ENCODE measurements at places on chromosomes 2 and 18. TPM values are rescaled to one million over a fixed set of nuclear protein-coding genes. Genes with fewer than 3 reads are reported as not detected.

- no peaks in the 10 kb centered on the region for H3K4me1 ChIP-seq
- DNase-seq = no peak
- no peak overlapping the region for H3K4me3 ChIP-seq
These were observed 21.4 kb upstream of the RHOB start for GRCh38 chr2:20425371-20425881.

DNA sequence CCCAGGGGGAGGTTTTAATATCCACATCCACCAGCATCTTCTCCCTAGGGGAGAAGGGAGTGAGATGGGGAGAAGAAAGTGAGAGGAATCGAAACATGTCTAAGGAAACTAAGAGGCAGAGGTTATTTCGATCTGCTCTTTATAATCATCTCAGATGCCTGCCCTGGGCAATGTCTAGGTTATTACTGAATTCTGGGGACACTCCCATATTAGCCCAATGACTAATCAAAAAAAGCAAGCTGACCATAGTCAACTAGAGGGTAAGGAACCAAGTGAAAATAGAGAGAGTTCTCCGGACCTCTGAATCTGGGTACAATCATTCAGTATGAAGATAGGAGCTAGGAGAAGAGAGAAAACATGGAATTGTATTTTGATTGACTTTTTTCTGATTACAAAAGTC, 56.7 kb upstream of the EML4 start:
- H3K4me3 ChIP-seq = no peak overlapping the region
- H3K27ac ChIP-seq = no peak overlapping the region
- no peaks in the 10 kb centered on the region for H3K4me1 ChIP-seq

- no peaks in the 10 kb centered on the region for H3K4me1 ChIP-seq
- H3K36me3 ChIP-seq = no peaks in the 10 kb centered on the region
- H3K4me3 ChIP-seq = no peak overlapping the region
These were observed 100.1 kb downstream of the THADA start for GRCh38 chr2:43495727-43496126.

The BUB1 gene
- total RNA-seq = 21.9 TPM

GRCh38 chr2:75614162-75614651, 32.4 kb upstream of the MRPL19 start:
- no peaks in the 10 kb centered on the region for H3K36me3 ChIP-seq
- no peak for DNase-seq
- no peaks in the 10 kb centered on the region for H3K27me3 ChIP-seq
- no peak overlapping the region for H3K4me3 ChIP-seq
- no peaks in the 10 kb centered on the region for H3K4me1 ChIP-seq

The ITPRIPL1 gene
- 8.9 TPM for total RNA-seq

The TMEM127 gene
- total RNA-seq = 40.4 TPM

DNA sequence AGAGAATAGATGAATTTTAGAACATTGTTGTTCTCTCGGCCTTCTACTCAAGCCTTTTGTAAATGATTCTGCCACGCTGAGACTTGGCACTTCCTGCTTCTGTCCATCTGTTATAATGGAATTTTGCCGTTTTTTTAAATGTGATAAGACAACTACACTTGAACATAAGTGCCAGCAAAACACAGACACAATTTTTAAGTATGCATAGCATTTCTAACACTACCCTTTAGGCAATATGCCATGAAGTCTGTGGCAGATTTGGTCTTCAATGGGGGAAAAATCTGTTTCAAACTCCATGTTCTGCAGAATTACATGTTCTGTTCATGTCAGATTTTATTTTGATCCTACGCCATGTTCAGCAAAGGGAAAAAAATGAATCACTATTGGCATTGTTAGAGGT, 1170.7 kb upstream of the SLC39A10 start:
- H3K4me1 ChIP-seq = no peaks in the 10 kb centered on the region
- no peak for DNase-seq
- no peak overlapping the region for H3K27ac ChIP-seq
- H3K4me3 ChIP-seq = no peak overlapping the region

DNA sequence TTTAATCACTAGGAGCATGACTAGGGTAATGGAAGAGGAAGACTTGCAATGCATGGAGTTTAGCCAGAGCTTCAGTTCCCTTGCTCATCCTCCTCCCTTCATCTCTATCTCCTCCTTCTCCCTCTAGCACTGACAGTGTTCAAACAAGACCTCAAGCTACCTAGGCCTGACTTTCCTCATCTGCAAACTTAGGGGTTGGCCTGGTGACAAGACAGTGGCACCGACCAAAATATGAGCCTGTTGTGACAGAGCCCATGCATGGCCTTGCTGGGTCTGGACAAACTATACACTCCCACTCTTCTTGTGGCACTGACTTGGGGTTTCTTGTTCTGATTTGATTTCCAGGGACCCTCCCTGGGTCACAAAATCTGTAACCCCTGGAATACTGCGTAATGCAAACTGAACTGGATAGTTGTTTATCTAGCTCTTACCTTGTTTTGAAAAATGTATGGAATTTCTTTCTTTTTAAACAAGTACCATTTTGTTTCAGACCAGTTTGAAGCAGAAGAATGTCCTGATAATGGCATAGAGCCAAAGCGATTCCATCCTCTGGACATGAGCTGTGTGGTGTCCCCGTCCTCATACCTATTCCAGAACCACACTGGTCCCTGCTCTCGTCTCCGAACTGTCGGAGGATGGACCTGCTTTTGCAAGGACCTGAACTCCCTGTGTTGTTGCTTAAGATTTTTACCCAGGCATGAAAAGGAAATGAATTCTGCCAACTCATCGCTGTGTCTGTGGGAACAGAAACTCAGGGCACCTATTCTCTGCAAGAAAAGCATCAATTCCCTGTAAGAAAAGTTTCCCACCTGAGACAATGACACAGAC, 33.4 kb upstream of the PPP4R1 start:
- DNase-seq = no peak
- no peaks in the 10 kb centered on the region for H3K4me1 ChIP-seq
- H3K4me3 ChIP-seq = no peak overlapping the region
- H3K27me3 ChIP-seq = no peaks in the 10 kb centered on the region
- no peaks in the 10 kb centered on the region for H3K36me3 ChIP-seq
- no peak overlapping the region for H3K27ac ChIP-seq

The C1QL2 gene
- total RNA-seq = 0.23 TPM

The LDLRAD4 gene
- total RNA-seq = 107 TPM

The TBC1D8 gene
- total RNA-seq = 149 TPM

- H3K27me3 ChIP-seq = no peaks in the 10 kb centered on the region
- DNase-seq = no peak
These were observed 30.2 kb upstream of the MEX3C start for GRCh38 chr18:51227660-51228059.

The ELOA2 gene
- not detected for total RNA-seq

The CRYBA2 gene
- 3.0 TPM for total RNA-seq

DNA sequence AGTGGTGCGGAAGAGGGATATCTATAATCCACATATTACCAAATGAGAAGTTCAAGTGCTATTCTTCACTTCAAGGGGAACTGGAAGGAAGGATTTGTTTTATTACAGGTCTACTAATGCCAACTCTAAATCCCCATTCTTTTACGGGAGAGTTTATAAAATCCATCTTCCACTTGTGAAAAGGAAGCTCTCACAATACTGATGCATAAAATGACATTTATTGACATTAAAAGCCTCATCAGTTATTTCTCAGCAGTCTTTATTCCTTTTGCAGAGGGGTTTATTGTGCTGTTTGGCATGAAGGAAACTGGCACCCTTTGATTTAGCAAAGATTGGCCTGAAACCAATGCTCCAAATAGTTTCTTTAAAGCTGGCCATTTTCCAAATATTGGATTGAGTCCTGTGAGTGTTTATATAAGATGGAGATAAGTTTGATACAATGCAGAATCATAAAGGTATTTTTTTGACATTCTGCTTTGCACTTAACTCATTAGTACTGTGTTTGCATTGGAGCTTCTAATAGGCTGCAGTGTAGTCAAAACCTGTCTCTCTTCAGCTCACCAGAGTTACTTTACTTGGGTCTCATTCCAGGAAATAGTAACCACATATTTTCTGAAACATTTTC, 26.6 kb downstream of the LRP1B start:
- H3K27ac ChIP-seq = no peak overlapping the region
- H3K4me3 ChIP-seq = no peak overlapping the region
- no peaks in the 10 kb centered on the region for H3K27me3 ChIP-seq

DNA sequence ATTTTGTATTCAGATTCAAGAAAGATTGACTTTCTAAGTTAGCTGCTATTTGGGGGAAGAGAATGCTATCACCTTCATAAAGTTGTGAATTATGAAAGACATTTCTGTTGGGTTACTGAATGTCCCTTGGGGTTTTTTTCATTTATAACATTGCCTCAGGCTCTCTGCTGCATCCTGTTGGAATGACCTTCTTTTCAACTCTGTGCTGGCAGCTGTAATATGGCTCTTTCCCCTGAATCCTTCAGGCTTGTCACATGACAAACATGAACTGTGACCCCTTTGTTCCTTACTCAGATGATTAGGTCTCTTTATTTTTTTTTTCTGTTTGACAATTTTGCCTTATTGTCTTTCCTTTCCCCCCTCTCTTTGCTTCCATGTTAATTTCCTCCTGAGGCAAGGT, 159.8 kb downstream of the TAF4B start:
- H3K4me3 ChIP-seq = no peak overlapping the region
- no peaks in the 10 kb centered on the region for H3K4me1 ChIP-seq
- H3K27ac ChIP-seq = no peak overlapping the region
- no peaks in the 10 kb centered on the region for H3K27me3 ChIP-seq
- no peak for DNase-seq

- no peaks in the 10 kb centered on the region for H3K27me3 ChIP-seq
- H3K36me3 ChIP-seq = no peaks in the 10 kb centered on the region
- no peaks in the 10 kb centered on the region for H3K4me1 ChIP-seq
- H3K27ac ChIP-seq = no peak overlapping the region
- DNase-seq = no peak
- no peak overlapping the region for H3K4me3 ChIP-seq
These were observed 5.0 kb upstream of the CNGA3 start for GRCh38 chr2:98341241-98341640.

DNA sequence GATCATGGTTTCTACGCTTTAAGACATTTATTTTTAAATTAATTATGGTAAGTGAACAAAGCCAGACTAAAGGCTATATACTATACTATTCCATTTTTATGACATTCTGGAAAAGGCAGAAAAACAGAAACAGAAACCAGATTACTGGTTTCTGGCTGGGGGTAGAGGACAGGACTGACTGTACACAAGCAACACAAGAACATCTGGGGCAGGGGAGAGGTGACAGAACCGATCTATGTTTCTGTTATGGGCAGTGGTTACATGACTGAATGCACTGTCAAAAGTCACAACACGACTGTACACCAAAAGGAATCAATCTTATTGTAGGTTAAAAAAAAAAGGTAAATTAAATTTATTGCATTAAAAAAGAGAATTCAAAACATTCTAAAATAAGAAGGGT, 64.7 kb downstream of the PTPN2 start:
- DNase-seq = no peak
- H3K36me3 ChIP-seq = no peaks in the 10 kb centered on the region
- H3K27me3 ChIP-seq = no peaks in the 10 kb centered on the region

GRCh38 chr2:226705965-226706364, 93.7 kb downstream of the IRS1 start:
- no peak for DNase-seq
- no peak overlapping the region for H3K27ac ChIP-seq
- no peaks in the 10 kb centered on the region for H3K4me1 ChIP-seq
- no peak overlapping the region for H3K4me3 ChIP-seq

The GCG gene
- total RNA-seq = 1.6 TPM

The UGT1A10 gene
- not detected for total RNA-seq

The BMP10 gene
- not detected for total RNA-seq

DNA sequence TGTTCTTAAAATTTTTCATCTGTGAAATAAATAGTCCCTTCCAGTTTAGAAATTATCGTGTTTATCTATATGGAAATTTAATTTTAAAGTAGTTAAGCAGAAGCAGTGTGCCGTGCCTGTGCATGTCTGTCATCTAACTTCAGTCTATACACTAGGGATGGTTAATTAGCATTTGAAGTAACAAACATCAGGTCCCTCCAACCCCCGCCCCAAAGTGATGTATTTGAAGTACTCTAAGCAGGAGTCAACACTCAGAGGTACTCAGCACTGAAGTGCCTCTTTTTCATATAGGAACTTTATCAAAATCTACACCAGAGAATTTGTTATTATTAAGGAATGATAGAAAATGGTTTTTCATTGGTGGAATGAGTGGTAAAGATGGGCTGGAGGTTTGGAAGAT, 33.0 kb downstream of the LANCL1 start:
- H3K36me3 ChIP-seq = no peaks in the 10 kb centered on the region
- DNase-seq = no peak
- no peaks in the 10 kb centered on the region for H3K27me3 ChIP-seq
- no peaks in the 10 kb centered on the region for H3K4me1 ChIP-seq

The AKAIN1 gene
- not detected for total RNA-seq

- H3K36me3 ChIP-seq = no peaks in the 10 kb centered on the region
- H3K27me3 ChIP-seq = no peaks in the 10 kb centered on the region
- no peak overlapping the region for H3K4me3 ChIP-seq
These were observed 35.2 kb downstream of the ST3GAL5 start for GRCh38 chr2:85853499-85854165.

GRCh38 chr18:12276736-12277554, 22.8 kb downstream of the CIDEA start:
- no peaks in the 10 kb centered on the region for H3K36me3 ChIP-seq
- no peak overlapping the region for H3K4me3 ChIP-seq
- H3K27me3 ChIP-seq = no peaks in the 10 kb centered on the region
- DNase-seq = no peak

The IL1RN gene
- 4.4 TPM for total RNA-seq

- no peak overlapping the region for H3K27ac ChIP-seq
- DNase-seq = no peak
- H3K4me3 ChIP-seq = no peak overlapping the region
- H3K4me1 ChIP-seq = no peaks in the 10 kb centered on the region
These were observed 13.6 kb downstream of the HADHA start for GRCh38 chr2:26230806-26231205.

- no peak overlapping the region for H3K27ac ChIP-seq
- DNase-seq = peak; percentile 71
- H3K36me3 ChIP-seq = no peaks in the 10 kb centered on the region
- H3K4me1 ChIP-seq = no peaks in the 10 kb centered on the region
These were observed 48.5 kb upstream of the LYPD6B start for GRCh38 chr2:148989882-148990493.

DNA sequence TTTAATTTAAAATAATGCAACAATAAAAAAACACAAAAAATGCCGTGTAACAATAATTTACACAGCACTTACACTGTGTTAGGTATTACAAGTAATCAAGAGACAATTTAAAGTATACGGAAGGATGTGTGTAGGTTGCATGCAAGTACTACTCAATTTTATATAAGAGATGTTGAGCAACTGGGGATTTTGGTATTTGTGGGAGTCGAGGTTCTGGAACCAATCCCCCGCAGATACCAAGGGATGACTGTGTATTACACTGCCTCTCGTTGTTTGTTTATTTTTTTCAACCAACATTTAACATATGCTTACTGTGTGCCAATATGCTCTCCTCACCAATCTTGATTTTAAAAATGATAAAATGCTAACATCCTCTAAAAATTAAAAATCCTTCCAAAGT, 24.8 kb downstream of the MAP3K2 start:
- H3K27me3 ChIP-seq = no peaks in the 10 kb centered on the region
- no peak overlapping the region for H3K27ac ChIP-seq
- no peak for DNase-seq
- no peaks in the 10 kb centered on the region for H3K36me3 ChIP-seq

The TGFA gene
- 9.2 TPM for total RNA-seq

- no peak overlapping the region for H3K4me3 ChIP-seq
- H3K4me1 ChIP-seq = no peaks in the 10 kb centered on the region
- H3K27me3 ChIP-seq = no peaks in the 10 kb centered on the region
- H3K36me3 ChIP-seq = no peaks in the 10 kb centered on the region
These were observed 145.0 kb downstream of the ZNF407 start for GRCh38 chr18:74742573-74743243.

All from prostate gland (tissue), 2 donors.